ENCODE measurements at places on chromosomes 6 and 20.
A peak's percentile ranks its signal among the peaks of the same experiment; 100 is the strongest.

GRCh38 chr6:89750338-89750737 is 69.3 kb downstream of the MDN1 start:
- no peak for DNase-seq

GRCh38 chr6:77318256-77318655 is 145.0 kb downstream of the HTR1B start:
- no peak for DNase-seq

- no peak for DNase-seq
These were observed 265.4 kb downstream of the RIMS1 start for GRCh38 chr6:72151742-72152141.

- no peak for DNase-seq
These were observed 176.3 kb downstream of the ADGRG6 start for GRCh38 chr6:142478117-142478516.

DNA sequence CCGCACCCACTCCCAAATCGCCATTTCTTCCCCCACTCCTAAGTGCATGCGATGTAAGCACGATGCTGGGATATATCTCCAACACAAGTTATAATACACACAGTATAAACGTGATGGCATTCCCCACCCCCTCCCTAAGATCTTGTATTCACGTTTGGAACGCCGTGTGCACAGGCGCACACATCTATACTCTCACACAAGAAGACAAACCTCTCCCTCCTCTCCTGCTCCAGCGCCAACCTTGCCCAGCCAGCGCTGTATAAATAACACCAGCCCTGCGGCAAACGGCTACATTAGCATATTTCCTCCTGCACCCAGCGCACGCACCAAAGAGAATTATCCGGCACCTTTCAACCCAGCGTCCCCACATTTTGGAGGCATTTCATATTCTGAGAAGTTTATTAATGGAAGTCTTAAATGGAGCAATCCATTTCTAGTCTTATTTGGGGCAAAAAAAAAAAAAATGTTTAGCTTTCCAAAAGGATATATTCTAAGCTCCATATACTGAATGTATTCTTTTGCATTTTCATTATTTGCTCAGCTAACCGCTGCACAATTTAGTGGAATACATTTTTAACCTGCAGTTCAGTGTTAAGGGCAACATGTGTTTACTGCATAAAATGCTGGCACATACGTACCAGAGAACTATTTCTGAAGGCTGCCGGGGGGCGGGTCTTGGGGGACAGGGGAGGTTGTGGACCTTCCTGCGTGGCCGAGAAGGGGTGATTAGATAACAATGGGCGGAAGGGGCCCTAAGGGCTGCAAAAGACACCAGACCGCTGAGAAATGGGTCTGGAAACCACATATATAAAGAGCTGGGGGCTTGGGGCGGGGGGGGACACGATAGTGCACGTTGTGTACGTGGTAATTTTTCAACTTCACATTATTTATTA is 1.1 kb upstream of the SLC22A23 start:
- DNase-seq: peak; percentile 25

GRCh38 chr6:170189236-170189635 is 101.6 kb downstream of the DLL1 start:
- DNase-seq: no peak

DNA sequence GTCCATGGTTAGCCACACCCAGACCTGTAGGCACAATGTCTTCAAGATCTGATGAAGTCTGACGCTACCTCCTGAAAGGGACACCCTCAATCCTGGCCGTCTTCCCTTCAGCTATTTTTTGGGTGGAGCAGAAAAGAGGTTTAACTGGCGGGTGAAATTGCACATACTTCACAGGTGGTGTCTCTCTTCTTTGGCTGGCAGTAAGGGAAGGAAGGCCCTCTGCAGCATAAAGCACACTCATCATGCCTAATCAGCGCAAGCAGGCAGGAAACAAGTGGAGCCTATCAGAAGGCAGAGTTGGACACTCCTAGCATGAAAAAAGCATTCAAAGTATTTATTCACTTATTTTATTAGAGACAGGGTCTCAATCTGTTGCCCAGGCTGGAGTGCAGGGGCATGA is 32.9 kb downstream of the PNLDC1 start:
- DNase-seq: no peak

- no peak for DNase-seq
These were observed 114.3 kb upstream of the CD93 start for GRCh38 chr20:23200413-23200812.

DNA sequence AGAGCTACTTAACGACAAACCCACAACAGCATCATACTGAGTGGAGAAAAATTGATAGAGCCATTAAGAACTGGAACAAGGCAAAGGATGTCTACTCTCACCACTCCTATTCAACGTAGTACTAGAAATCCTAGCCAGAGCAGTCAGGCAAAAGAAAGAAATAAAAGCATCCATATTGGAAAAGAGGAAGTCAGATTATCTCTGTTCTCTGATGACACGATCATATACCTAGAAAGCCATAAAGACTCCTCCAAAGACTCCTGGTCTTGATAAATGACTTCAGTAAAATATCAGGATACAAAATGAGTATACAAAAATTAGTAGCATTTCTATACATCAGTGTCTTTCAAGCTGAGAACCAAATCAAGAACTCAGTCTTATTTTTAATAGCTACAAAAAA is 17.0 kb upstream of the FHL5 start:
- DNase-seq: no peak

- DNase-seq: no peak
These were observed 239.0 kb upstream of the KCNQ5 start for GRCh38 chr6:72382602-72383529.

DNA sequence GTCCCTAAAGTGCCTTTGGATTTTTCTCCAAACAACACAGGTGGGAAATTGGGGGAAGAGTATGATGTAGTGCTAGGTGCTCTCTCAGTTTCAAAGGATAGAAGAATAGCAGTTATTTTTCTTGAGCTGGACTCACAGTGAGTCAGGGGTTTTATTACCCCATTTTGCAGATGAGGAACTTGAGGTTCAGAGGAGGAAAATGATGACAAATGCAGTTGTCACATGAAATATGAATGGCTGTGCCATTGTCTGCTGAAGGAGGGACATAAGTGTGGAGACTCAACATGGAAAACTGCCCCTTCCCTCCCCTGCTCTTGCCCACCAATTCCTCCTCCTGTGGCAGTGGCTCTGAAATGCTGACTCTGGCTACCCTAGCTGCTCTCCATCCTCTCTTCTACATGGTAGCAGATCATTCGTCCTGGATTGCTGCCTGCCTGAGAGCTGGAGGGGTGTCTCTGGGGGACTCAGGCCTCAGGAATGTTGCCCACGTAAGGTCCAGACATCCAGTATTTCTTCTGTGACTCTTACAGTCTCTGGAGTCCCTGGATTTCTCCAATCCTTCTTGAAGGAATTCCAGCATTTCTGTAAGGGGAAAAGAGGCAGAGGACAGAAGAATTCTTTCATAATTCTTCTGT is 37.6 kb upstream of the EPB41L1 start:
- DNase-seq: no peak

- no peak for DNase-seq
These were observed 597 bp downstream of the LY86 start for GRCh38 chr6:6588924-6589709.

GRCh38 chr6:139198529-139199288 is 63.8 kb downstream of the HECA start:
- no peak for DNase-seq

DNA sequence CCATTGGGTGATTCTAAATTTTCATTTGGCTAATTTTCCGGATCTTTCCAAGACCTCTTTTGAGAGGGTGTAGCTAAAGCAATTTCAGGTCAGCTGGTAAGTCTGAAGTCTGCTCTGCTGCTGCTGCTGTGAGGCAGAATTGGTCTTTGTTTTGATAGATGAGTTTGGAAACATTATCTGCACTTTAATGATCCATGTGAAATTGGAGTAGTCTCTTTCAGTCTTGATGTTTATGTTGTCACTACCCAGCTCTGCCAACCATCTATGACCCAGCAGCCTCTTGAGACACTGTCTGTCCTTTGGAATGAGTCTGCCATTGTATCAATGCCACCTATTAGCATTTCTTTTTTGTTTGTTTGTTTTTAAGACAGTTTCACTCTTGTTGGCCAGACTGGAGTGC is 44.1 kb downstream of the TXNDC5 start:
- no peak for DNase-seq

DNA sequence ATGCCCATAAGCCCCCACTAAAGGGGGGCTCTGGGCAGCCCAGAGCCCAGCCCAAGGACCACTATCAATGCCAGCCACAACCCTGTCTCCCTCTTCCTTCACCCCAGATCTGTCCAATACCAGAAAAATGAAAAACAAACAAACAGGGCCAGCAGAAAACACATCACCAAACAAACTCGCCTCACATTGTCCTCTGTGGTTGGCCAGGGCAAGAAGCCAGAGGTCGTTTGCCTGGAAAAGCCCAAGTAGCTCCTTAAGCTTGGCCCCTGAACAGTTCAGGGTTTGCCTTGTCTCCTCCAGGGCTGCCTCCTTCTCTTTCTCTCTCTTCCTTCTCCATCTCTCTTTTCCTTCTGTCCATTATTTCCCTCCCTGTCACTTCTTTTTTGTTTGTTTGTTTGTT is 10.1 kb upstream of the SCUBE3 start:
- DNase-seq: no peak

DNA sequence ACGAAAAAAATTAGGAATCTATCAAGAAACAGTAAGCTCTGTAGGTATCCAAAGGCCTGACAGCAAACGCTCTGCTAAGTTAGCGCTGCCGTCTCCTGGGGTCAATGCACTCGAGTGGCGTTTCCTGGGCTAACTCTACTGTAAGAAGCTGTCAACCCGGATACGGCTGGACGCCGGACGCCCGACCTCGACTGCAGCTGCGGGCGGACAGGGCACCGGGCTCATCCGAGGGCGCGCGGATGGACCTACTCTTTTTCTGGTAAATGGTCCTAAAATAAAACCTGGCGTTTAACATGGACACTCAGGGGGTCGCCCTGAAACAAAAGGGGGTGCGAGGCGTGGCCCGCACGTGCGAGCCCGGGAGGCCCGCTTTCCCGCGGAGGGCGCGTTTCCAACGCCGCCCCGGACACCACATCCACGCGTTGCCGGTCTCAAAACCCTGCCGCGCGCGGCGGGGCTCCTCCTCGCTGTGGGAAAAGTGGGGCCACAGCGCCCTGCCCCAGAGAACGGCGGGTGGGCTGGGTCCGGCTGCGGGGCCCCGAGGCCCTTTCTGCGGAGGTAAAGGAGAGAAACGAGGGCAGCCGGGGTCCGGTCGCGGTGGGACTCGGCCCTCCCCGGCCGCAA is 537 bp downstream of the TCP1 start:
- no peak for DNase-seq

GRCh38 chr6:156917213-156917612 is 140.0 kb downstream of the ARID1B start:
- no peak for DNase-seq

- DNase-seq: no peak
These were observed 33.3 kb upstream of the CHMP4B start for GRCh38 chr20:33777816-33778215.

- DNase-seq: no peak
These were observed 86.1 kb upstream of the EZR start for GRCh38 chr6:158905277-158905676.

- no peak for DNase-seq
These were observed 73.8 kb downstream of the TSHZ2 start for GRCh38 chr20:53045941-53046340.

DNA sequence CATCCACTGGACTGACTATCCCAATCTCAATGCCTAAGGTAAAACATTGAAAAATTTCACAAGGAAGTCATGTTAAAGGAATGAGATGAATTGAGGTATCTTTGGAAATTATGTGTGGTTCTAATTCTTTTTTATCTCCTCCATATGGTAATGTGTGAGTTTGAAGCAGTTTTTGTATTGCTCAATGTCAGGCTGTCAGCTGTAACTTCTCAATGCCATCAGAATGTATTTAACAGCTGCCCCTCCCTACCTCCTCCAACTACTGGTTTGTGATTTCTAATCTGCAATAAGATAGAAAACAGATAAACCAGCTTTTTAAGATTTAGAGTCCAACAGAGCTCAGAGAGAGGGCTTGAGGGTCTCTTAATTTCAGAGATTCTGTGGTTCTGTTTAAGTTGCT is 1005.8 kb upstream of the ADGRB3 start:
- DNase-seq: no peak

DNA sequence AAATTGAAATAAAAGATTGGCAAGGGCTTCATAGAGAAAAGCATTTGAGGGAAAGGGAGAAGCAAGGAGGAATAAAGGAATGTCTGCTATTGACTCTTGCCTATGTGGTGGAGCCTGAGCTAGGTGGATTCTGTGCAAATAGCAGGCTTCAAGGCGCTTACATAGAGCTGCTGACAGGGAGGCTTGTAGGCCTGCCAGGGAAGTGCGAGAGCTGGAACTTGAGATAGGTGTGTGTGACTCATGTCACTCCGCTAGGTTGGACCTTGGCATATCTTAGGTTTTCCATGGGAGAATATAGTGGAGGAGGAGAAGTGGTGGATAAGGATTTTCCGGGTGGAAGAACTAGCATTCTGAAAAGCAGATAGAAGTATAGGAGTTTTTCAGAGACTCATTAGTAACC is 14.0 kb downstream of the SNRNP48 start:
- DNase-seq: no peak

GRCh38 chr20:44026647-44027342 is 112.1 kb downstream of the TOX2 start:
- DNase-seq: no peak

- DNase-seq: no peak
These were observed 359.1 kb downstream of the SAMD5 start for GRCh38 chr6:147867433-147868226.

- no peak for DNase-seq
These were observed 22.6 kb downstream of the MOCS1 start for GRCh38 chr6:39911513-39912125.

GRCh38 chr20:16491294-16491905 is 81.8 kb downstream of the KIF16B start:
- no peak for DNase-seq

DNA sequence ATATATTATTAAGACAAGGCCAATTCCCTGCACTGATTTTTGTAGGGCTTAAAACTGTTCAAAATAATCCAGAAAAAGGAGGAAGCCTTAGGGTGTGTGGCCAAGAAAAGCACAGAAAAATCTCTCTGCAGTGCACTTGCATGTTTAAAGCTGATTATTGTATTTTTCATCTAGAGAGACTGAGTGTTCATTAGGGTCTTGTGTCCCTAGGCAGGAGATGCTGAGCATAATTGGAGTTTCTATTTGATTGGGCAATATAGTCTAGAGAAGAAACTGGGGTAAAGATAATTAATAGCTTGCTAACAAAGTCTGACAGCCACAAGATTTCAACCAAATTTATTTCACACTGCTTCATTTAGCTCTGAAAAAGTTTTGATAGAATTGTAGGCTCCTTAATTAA is 2.4 kb downstream of the FLRT3 start:
- no peak for DNase-seq
